ENCODE measurements at places on chromosomes 1 and 21.

- DNase-seq: no peak
Measured at GRCh38 chr1:39420493-39420892, 70.9 kb upstream of the BMP8A start.

DNA sequence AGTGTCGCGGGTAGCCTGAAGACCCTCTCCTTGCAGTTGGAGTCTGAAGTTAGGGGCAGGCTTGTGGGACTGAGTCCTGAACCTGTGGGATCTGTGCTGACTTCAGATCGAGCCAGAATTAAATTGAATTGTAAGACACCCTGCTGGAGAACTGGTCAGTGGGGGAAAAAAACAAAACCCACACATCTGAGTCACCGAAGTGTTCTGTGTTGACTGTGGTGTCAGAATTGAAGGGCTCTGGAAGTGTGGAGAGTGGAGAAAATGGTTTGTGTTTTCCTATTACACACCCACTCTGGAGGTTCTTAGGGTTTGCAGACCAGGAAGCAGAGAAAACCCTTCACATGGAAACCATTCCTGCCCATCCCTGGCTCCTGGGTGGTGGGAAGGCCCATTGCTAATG lies 209.5 kb upstream of the GALNT2 start:
- DNase-seq: no peak

DNA sequence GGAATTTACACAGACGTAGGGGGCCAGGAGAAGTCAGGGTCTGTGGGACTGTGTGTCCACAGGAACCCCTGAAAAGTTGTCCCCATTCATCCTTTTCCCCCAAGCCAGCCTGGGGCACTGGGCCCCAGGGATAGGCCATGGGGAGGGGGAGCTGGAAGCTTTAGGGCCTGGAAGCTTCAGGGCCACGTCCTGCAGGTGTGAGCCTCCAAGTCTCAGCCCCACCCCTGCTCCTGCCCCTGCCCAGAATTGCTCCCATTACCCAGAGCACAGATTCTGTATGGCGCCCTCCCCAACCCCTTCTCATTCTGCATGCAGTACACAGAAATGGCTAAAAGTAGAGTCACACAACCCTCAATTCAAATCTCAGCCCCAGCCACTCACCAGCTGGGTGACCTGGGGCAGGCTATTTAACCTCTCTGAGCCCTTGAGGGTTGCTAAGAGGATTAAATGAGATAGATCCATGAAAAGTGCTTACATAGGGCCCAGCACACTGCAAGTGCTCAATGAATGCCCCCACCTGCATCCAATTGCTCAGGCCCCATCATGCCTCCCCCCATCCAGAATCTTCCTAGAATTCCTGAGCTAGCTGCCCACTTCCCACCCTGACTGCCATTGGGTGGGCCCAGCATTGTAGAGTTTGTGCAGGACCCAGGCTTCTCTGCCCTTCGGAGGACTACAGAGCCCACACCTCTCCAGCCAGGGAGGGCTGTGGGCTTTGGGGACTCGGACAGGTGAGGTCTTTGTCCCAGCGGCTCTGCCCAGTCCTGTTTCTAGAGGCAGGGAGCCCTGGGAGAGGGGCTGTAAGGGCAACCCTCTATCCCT lies 6.5 kb downstream of the RAP1GAP start:
- DNase-seq: no peak

DNA sequence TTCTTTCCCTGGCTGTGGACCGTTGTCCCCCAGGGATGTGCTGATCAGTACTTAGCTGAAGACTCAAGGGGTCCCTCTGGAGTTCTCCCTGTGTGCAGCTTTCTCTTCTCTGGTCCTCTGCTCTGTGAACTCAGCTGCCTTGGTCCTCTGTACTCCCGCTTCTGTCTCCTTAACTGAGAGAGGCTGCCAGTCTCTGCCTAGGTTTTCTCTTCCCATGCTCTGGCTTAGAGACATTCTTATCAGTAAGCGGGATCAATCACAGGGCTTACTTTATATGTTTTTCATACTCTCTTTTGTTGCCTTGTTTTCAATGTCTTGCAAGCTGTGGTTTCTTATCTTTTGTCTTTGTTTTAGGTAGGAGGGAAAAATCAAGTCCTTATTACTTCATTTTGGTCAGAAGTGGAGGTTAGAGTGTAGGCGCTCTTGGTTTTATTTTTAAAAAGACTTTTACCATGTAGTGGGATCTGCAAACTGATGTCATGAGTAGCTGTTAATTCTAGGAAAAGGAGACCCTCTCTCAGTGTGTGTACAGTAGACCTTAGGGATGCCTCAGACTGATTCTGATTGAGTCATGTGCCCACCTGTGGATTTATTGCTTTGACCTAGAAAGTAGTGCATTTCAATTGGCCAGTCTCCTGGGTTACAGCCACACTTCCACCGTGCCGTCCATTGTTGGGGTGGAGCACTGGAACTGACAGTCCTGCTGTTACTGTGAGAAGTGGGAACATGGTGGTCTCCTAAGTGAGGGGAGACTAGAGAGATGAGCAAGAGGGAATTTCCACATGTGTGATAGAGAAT lies 46.6 kb downstream of the TTC3 start:
- DNase-seq: peak; percentile 5

- no peak for DNase-seq
Measured at GRCh38 chr1:213649373-213649772, 338.4 kb upstream of the PROX1 start.

GRCh38 chr1:36772647-36773495 lies 261.4 kb downstream of the GRIK3 start:
- no peak for DNase-seq

DNA sequence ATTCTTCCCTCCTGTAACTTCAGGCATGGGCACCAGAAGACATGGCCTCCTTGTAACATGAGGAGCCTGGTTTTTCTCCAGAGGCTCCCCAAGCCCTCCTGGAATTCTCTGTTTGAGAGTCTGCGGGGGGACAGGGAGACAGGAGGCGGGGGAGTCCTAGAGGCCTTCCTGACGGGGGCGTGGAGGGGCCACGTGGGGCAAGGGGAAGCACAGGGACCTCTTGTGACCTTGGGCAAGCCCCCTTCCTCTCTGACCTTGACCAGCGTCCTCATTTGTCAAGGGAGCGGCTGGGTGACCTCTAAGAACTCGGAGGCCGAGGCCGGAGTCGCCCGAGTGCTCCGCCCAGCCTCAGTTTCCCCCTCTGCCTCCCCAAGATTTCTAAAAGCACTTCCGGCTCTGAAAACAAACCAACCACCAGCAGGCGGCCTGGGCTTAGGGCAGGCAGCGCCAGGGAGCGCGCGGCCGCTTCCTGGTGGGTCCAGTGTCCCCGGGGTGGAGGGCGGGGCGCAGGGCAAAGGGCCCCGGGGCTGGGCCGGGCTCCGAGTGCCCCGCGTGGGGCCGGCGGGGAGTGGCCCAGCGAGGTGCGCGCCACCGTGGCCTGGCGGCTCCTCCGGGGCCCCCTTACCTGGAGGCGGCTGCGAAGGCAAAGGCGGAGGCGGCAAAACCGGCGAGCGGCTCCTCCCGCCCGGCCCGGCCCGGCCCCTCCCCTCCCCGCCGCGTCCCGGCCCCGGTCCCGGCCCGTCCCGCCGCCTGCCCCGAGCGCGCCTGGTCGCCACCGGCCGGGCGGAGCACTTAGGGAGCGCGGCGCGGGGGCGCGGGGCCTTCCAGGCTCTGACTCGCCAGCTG lies at the start of gene TMCO4:
TMCO4 (minus strand) TSS at position 687 of the 846 bp plus-strand sequence. CDS start 19,158 bp downstream, outside the sequence.
- DNase-seq: peak; percentile 42

DNA sequence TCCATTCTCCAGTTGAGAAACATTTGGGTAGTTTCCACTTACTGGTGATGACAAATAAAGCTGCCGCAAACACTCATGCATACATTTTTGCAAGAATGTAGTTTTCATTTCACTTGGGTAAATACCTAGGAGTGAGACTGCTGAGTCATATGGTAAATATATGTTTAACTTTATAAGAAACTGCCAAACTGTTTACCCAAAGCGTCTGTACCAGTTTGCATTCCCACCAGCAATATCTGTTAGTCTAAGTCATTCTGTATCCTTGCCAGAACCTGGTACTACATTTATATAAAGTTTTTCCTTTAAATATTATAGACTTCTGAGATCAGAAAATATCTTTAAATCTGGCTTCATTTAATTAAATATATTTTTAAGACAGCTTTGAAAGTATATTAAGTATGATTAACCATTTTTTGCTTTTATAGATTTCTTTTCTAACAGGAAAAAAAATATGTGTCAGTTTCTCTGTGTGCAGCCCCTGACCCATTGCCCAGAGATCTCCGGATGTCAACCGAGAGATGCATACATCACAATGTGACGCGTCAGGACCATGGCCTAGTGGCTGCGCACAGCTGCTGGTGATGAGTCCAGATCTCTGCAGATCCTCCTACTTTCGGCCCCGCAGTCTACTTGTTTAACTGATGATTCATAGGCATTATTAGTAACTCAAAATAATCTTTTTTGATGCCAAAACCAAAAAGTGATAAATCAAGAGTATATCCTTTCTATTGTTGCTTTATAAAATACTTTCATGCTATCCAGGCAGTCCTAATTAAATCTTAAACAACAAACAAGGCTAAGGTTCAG lies 227.1 kb upstream of the MAP1LC3C start:
- no peak for DNase-seq

GRCh38 chr1:209190591-209191261 lies 392.8 kb upstream of the CAMK1G start:
- DNase-seq: no peak

DNA sequence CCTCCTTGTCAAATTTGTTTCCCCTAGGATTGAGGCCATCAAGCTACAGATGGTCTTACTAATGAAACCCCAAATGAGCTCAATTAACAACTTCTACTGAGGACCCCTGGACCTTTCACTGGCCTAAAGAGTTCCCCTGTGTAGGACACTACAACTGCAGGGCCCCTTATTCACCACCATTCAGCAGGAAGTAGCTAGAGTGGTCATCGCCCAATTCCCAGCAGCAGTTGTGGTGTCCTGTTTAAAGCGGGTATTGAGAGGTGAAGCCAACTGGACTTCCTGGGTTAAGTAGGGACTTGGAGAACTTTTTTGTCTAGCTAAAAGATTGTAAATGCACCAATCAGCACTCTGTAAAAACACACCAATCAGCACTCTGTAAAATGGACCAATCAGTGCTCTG lies 1466.9 kb downstream of the KCNT2 start:
- no peak for DNase-seq

DNA sequence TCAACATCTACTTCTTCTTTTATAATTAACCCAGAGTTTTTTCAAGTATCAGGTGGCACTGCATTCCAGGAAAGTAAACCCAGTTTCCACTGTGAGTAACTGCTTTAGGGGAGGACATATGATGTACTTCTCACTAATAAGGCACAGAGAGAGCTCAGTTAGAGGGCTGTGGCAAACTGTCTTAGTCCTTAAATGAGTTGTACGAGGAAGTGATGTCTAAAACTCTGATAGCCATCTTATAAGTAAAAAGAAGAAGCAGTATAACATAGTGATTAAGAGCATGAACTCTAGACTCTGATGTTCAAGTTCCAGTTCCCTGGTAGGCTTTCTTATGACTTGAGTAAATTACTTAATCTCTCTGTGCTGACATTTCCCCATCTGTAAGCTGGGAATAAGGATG lies 58.7 kb upstream of the PTGS2 start:
- no peak for DNase-seq

DNA sequence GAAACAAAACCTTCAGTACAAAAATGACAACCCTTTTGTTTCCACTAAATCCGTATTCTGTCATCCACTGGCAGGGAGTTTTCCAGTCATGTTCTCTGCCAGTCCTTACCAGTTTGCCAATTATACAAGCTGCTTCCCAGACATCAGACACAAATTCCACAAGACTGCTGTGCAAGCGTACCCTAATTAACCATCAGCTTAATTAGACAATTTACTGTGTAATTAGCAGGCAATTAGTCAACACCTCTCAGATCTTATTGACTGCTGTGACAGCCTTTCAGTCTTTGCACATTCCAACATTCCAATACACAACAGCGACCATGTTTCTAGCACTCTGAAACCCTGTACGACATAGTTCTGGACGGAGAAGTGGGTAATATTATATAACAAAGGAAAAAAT lies 420.1 kb downstream of the DPYD start:
- no peak for DNase-seq

DNA sequence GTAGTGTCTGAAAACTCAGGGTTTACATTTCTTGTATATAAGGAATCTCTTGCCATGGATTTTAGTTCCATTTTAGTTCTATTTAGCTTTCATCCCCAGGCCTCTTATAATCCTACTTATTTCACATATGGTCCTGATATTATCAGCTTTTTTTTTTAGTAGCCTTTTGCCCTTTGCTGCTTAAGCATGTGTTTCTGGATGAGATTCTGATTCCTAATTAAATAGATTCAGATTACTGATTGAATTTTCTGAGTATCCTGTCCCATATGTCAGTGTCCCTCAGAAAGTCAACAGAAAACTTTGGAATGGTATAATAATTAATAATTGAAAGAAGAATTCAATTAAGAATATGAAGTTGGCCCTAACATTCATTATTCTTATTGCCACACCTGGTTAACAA lies 134.7 kb upstream of the HOOK1 start:
- DNase-seq: no peak

GRCh38 chr1:114218361-114219171 lies 64.9 kb upstream of the SYT6 start:
- no peak for DNase-seq

DNA sequence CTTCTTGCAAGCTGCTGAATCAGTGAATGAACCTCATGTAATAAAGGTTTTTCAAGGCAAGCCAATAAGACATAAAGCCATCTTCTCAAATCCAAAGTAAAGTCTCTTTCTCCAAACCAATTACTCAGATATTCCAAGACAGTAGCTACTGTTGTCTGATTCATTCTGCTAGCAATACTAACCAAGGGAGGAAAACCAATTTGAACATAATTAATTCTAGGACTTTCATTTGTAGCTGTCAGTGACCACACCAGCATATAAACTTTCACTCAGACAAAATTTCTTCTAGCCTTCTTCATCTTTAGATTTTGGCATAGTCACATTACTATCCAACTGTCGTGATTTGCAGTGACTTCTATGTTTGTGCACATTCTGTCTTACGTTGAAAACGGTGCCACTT lies 10.5 kb upstream of the INTS3 start:
- no peak for DNase-seq

DNA sequence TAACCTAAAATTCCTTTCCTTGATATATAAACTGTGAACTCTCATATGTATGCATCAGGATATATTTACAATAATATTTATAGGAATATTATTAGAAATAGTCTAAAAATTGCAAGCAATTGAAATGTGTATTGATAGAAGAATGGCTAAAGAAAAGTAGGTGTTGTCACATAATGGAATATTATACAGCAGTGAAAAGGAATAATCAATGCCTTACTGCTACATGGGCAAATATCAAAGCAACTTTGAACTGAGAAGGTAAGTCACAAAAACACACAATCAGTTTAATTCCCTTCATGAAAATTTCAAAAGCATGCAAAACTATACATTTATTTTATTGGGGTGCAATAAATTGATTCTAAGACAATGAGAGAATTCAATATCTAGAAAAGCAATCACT lies 35.7 kb upstream of the CDC14A start:
- DNase-seq: no peak
